ENCODE measurements at places on chromosomes 4 and X.

DNA sequence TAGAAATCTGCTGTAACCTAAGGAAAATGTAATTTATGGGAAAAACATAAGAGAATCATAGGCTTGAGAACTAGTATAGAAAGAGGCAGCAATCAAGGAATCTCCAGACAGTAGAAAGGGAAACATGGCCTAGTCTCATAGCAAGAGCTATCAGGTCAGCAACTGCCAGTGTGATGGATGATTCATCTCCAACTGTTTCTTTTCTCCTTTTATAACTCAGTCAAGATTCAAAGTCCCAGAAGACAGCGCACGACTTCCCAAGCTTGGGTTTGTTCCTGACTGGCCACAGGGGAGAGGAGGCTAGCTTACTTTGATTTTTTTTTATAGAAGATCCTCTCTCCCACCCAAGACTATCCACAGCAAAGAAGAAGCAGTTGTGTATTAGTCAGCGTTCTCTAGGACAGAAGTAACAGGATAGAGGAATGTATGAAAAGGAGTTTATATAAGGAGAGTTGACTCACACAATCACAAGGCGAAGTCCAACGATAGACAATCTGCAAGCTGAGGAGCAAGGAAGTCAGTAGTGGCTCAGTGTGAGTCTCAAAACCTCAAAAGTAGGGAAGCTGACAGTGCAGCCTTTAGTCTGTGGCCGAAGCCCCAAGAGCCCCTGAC lies 181.5 kb downstream of the GC start:
- no peak for DNase-seq

DNA sequence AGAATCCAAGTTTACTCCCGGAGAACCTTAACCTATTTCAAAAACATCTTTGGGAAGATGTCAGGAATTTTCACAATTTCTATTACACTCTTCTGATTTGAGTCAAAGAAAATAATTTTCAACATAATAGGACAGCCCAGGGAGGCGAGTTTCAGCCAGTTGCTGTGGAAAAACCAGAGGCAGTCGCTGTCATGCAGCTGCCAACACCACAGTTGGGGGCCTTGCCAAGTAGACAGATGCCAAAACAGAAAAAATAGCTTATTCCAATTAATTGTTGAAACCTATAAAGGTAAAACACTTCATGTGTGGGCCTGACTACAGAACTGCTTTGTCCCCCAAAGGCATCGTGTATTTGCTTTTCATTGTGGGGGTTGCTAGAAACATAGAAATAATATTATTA lies 225.8 kb downstream of the DMD start:
- DNase-seq = no peak

DNA sequence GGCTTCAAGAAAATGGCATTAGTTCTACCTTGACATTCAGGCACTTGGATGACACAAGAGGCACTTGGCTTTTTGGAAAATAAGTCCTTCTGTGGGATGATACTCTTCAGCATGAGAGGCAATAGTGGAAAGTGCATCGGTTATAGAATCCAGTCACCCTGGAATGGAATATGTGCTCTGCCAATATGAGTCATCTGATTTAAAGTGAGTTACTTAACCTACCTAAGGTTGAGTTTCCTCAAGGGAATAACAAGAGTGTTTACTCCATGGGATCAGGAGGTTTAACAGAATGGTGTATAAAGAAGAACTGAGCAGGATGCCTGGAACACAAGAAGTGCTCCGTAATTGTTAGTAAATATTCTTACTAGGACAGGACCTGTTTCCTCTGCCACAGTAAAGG lies 10.7 kb downstream of the SLC39A8 start:
- no peak for DNase-seq

- DNase-seq = no peak
Measured at GRCh38 chr4:141713771-141714445, 77.5 kb downstream of the IL15 start.

- no peak for DNase-seq
Measured at GRCh38 chrX:110477593-110478228, 119.1 kb downstream of the RTL9 start.

GRCh38 chr4:178066338-178066941 lies 624.2 kb upstream of the AGA start:
- no peak for DNase-seq

GRCh38 chr4:172721659-172722058 lies 447.0 kb upstream of the GALNT7 start:
- no peak for DNase-seq

- no peak for DNase-seq
Measured at GRCh38 chr4:110848787-110849186, 225.9 kb upstream of the PITX2 start.

GRCh38 chr4:187389420-187389819 lies 606.2 kb upstream of the ZFP42 start:
- no peak for DNase-seq

- DNase-seq = no peak
Measured at GRCh38 chrX:21412029-21412428, 37.8 kb downstream of the CNKSR2 start.

DNA sequence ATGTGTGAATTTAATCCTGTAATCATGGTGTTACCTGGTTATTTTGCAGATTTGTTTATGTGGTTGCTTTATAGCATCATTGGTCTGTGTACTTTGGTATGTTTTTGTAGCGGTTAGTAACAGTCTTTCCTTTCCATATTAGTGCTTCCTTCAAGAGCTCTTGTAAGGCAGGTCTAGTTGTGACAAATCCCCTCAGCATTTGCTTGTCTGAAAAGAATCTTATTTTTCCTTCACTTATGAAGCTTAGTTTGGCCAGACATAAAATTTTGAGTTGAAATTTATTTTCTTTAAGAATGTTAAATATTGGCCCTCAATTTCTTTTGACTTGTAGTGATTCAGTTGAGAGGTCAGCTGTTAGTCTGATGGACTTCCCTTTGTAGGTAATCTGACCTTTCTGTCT lies 1096.1 kb upstream of the SLIT2 start:
- no peak for DNase-seq
